A172 (cell line): ENCODE measurements at places on chromosomes 3 and 15. TPM values are rescaled to one million over a fixed set of nuclear protein-coding genes. Genes with fewer than 3 reads are reported as not detected.

- DNase-seq, result no peak
Observed at GRCh38 chr15:91182101-91182500, 82.0 kb downstream of the SV2B start.

DNA sequence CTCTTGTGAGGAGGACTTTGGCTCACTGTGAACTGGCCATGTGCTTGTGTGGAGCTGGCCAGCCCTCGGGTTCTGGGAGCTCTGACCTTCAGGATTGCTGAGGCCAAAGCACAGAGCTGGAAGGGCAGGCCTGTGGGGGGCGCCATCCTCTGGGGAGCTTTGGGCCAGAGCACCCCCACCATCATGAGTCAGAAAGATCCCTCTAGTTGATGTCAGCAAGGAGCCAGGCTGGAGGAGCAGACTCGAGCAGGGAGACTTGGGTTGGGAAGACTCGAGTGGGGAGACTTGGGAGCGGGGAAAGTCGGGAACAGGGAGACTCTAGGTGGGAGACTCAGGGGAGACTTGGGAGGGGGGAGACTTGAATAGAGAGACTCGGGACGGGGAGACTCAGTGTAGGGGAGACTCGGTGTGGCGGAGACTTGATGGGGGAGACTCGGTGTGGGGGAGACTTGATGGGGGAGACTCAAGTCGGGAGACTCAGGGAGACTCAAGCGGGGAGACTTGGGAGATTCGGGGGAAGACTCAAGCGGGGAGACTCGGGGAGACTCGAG is 37.7 kb upstream of the PLXNA1 start:
- no peak for DNase-seq

- no peak for DNase-seq
Observed at GRCh38 chr15:26773917-26774316, 1.1 kb upstream of the GABRB3 start.

The TMEM207 gene
- total RNA-seq, result 0.21 TPM in 1 of 2 replicates, not detected in the other

DNA sequence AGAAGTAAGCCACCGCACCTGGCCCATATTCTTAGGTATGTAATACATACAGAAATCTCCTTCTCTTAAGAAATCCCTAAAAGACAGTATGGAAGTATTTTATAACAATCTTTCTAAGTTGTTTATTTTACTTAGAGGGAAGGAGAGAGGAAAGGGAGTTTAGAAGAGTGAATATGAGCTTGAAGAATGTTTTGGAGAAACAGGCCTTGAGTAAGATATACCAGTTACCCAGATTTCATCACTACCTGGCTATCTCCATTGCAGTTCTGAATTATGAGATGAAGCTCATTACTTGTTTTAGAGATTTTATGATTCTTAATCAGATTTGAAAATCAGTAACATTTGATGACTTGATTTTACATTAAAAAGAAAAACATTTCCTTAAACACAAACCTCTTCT is 71.9 kb downstream of the DCUN1D1 start:
- DNase-seq, result no peak

The GOLGA6D gene
- total RNA-seq, result not detected in 2 replicates

The GHRL gene
- not detected in 2 replicates for total RNA-seq

GRCh38 chr3:50248387-50248786 is 12.4 kb downstream of the GNAI2 start:
- DNase-seq, result peak; percentile 83

DNA sequence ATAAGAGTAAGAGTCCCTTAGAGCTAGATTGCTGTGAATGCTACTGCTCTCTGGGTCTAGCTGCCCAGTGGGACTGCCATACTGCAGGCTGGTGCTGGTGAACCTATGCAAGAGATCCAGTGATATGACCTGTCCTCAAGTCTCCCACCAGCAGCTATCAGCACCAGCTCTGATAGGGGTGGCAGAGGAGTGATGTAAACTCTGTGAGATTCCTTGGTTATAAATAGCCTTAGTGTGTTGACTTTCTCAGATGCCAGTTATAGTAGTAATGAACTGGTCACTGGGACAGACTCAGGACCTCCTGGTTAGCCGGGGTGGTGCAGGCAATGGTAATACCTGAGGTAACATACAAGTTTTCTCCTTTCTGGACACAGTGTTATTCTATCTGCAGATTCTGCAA is 194.9 kb upstream of the MANF start:
- no peak for DNase-seq

DNA sequence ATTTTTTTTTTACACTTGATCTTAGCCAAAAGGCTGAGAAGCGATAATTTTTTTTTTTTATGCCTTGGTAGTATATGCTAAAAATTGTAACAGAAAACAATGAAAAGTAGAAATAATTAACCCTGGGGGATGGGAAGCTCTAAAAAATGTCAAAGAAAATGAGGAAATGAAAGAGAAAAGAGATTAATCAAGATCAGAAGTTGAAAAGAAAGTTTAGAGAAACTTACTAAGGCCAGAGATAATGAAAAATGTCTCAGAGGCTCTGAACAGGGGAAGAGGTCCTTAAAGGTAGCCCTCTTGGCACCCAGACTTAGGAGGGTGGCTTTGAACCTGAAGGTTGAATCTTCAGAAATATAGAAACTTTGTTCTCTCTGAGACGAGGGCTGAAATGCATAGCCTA is 58.6 kb upstream of the ZBED2 start:
- DNase-seq, result no peak

The CFAP100 gene
- total RNA-seq, result not detected in 2 replicates
